KBM-7 (cell line): ENCODE measurements at places on chromosomes 6 and 20.

DNA sequence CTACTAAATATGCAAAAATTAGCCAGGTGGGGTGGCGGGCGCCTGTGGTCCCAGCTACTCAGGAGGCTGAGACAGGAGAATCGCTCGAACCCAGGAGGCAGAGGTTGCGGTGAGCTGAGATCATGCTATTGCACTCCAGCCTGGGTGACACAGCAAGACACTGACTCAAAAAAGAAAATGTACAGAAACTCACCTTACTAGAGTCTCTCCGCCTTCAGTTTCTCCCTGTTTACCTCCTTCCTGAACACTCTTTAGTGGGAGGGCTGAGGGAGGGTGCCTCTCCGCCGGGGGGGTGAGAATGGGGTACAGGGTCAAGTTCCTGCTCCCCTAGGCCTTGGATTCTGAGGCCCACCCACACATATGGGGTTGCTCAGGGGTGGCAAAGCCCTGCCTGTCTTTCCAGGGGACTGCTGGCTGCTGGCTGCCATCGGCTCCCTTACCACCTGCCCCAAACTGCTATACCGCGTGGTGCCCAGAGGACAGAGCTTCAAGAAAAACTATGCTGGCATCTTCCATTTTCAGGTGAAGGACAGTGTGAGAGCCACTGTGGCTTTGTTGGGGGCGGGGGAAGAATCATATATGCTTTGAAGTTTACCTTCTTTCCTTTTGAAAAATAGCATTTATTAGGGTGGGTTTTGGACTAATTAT is 13.4 kb downstream of the CAPN11 start:
- no peak for DNase-seq

GRCh38 chr20:22985239-22985778 is 49.8 kb upstream of the SSTR4 start:
- DNase-seq, result no peak

DNA sequence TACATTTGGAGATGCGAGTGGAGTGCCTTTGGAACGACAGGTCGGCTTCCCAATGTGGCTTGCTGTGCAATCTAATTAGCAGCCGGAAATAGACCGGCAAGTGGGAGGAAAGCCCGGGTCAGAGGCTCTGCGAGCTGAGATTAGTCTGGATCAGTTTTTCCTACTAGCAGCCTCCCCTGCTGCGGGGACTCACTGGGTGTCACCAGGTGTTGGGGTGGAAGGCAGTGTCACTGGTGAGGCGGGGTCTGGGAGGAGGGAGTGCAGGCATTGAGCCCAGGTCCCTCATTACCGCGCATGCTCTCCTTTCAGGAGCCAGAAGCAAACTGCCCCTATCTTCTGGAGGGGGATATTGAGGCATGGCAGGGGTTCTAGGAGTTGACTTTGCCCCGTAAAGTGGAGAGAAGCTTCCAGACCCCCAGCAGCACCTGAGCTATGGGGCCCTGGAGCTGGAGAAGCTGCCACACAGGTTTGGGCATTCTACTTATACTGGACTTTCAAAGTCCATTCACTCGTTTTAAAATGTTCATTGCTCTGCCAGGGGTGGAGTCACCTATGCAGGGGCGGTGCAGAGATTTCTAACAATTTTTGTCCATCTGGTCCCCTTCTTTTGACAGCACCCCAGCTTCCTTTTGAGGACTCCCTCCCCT is 11.0 kb downstream of the SULF2 start:
- no peak for DNase-seq

DNA sequence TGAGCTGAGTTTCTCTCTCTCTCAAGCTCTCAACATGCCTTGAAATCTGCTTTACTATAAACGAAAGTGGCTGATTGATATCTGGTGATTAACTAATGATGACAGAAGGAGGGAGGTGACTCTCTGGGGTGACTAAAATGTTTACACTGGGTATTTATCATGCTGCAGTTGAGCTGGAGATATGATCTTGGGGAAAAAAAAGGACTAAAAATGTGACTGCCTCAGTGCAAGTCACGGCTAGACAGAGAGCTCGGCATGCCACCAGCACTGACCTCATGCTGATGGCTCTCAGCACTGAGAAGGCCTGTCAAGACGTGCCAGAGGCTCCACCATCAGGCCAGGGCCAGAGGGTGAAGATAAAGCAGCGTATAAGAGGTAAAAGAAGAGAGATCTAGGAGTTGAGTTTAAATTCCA is 103.1 kb upstream of the SPACA1 start:
- no peak for DNase-seq

DNA sequence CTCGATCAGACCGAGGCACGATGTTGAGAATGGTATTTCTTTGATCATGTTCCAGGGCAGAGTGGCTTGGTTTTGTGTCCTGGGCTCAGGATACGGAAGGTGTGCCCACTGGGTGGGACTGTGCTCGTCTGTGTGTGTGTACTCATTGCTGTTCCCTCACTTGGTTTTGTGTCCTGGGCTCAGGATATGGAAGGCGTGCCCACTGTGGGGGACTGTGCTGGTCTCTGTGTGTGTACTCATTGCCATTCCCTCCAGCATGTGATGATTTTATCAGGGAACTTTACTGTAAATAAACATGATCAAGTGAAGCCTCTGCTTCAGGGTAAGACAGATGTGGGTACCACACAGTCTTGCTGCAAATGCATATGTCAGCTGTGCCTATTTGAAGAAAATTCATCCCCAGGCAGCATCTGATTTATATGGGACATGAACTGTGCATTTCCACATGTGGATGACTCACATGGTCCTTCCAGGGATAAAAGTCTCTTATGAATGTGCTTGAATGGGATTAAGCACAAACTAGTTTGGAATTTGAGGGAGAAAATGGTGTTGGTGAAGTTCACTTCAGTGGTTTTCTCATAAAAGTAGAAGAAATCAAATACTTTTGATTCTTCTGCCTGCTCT is 274.3 kb downstream of the QKI start:
- no peak for DNase-seq

- DNase-seq, result no peak
Observed at GRCh38 chr6:57261926-57262325, 39.8 kb upstream of the RAB23 start.

GRCh38 chr6:25138934-25139415 is 140.2 kb upstream of the CARMIL1 start:
- DNase-seq, result no peak

GRCh38 chr6:152529369-152529768 is 107.8 kb downstream of the SYNE1 start:
- no peak for DNase-seq

DNA sequence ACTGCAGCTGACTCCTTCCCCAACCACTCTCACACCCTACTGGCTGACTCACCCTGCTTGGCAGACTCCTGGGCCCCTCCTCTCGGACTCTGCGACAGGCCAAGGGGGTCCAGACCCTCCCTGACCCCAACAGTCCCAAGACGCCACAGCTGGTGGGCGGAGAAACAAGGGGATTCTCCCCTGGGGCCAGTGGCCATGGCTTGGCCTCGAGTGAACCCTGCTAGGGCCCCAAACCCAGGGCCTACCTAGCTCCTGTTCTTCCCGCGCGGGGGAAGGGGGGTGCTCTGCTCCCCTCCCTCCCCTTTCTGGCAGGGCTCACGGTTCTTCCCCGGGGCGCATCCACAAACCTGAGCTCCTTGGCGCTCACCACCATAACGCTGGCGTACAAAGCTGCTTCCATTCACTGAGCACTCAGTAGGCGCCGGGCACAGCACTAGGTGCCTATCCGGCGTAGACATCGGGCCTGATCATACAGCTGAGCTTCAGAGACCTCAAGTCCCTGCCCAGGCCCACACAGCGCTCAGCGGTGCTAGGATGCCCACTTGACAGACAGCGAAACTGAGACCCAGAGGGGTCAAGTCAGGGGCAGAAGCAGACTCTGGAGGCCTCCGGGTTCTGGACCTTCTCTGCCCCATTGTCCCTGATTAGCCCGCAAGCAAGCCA is 597 bp downstream of the ADA start:
- DNase-seq, result peak; percentile 38

DNA sequence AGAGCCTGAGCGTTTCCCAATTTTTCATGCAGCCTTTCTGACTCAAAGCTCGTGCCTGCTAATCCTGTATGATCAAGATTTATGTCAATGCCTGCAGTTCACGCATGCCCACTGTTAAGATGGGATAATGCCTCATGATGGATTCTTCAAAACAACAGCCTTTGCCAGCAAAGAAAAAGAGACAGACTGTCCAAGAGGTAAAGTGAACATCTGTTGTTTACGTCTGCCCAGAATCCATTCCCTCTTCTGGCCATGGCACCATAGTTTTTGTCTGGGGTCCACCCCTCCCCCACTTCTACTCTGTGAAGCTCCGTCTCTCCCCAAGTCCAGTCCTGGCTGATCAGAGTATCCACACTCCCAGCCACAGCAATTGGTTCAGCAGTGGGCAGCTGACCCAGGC is 91.9 kb upstream of the EYA2 start:
- DNase-seq, result no peak

DNA sequence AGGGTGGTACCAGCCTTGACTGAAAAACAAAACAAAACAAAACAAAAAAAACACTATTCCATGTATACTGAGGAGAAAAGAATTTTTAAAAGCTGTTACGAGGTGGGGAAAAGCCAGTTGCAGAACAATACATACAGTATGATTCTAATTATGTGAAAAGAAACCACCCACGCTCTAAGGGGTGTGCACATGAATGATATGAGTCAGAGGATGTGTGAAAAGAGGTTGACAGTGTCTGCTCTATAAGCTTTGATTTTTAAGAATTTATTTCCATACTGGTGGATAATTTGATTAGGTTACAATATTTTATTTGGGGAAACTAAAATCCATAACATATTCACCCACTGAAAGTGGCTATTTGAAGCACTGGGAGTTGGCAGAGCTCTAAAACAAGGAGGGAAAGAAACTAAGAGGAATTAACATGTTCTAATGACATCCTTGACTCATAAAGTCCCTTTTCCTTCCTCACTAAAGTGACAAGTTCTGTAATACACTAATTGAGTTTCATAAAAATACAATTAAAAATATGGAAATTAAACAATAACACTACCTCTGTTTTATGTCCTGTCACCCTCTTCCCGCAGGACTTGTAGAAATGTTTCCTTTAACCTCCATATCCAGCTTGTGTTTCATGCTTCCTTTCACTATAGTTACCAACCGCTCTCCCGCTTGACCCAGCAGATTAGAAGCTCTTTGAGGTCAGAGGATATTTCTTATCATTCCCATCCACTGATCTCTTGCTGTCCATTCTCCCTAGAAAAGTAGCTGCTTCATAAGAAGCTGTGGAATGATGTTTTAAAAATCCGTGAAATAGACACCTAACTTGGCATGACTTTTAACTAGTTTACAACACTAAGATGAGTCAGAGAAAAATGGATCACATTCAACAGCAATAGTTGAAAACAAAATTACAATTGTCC is 118.6 kb upstream of the CCDC28A start:
- peak; percentile 25 for DNase-seq
